ENCODE measurements at places on chromosomes 5 and 9.

GRCh38 chr5:103234239-103234975, 24.2 kb upstream of the MACIR start:
- no peaks in the 10 kb centered on the region for H3K4me1 ChIP-seq
- H3K27ac ChIP-seq, result no peak overlapping the region
- peaks cover 12% of the 10 kb centered on the region for H3K36me3 ChIP-seq
- H3K4me3 ChIP-seq, result no peak overlapping the region
- peaks cover 9% of the 10 kb centered on the region for H3K27me3 ChIP-seq
- DNase-seq, result no peak

- H3K4me1 ChIP-seq, result no peaks in the 10 kb centered on the region
- no peak overlapping the region for H3K27ac ChIP-seq
- no peaks in the 10 kb centered on the region for H3K36me3 ChIP-seq
- H3K27me3 ChIP-seq, result peaks cover 16% of the 10 kb centered on the region
- DNase-seq, result no peak
These were observed 265.2 kb downstream of the ADAMTSL1 start for GRCh38 chr9:18739127-18739526.

- H3K27me3 ChIP-seq, result no peaks in the 10 kb centered on the region
- DNase-seq, result no peak
- H3K36me3 ChIP-seq, result no peaks in the 10 kb centered on the region
- H3K4me3 ChIP-seq, result no peak overlapping the region
These were observed 15.1 kb upstream of the TNFSF15 start for GRCh38 chr9:114820776-114821501.

DNA sequence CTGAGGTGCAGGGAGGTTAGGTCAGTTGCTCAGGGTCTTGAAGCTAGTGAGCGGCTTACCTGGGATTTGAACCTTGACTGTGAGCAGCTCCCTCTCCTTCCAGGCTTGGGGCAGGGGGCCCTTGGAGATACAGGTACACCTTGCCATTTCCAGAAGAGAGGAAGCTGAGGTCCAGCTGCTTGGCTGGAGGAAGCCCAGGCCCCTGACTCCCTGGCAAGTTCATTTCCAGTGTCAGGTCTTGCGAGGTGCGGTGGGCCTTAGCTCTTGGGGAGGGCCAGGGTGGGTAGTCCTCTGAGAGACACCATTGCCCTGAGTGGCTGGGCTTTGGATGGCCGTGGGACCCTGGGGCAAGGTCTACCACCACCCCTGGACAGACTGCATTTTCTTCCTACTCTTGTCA, 9.3 kb downstream of the PPARGC1B start:
- no peak for DNase-seq
- H3K4me3 ChIP-seq, result no peak overlapping the region
- H3K27me3 ChIP-seq, result peaks cover 5% of the 10 kb centered on the region
- no peaks in the 10 kb centered on the region for H3K4me1 ChIP-seq
- no peaks in the 10 kb centered on the region for H3K36me3 ChIP-seq

- peaks cover 81% of the 10 kb centered on the region for H3K4me1 ChIP-seq
- no peaks in the 10 kb centered on the region for H3K27me3 ChIP-seq
- DNase-seq, result no peak
- H3K36me3 ChIP-seq, result peaks cover 6% of the 10 kb centered on the region
- H3K4me3 ChIP-seq, result peak overlapping the region; percentile 99
- H3K27ac ChIP-seq, result peak overlapping the region; percentile 98
These were observed 27.2 kb downstream of the ARHGAP26 start for GRCh38 chr5:142797420-142797819.

- peaks cover 5% of the 10 kb centered on the region for H3K4me1 ChIP-seq
- H3K36me3 ChIP-seq, result peaks cover 10% of the 10 kb centered on the region
- H3K27ac ChIP-seq, result no peak overlapping the region
- H3K4me3 ChIP-seq, result no peak overlapping the region
These were observed 42.4 kb downstream of the CWC27 start for GRCh38 chr5:64811050-64811640.

DNA sequence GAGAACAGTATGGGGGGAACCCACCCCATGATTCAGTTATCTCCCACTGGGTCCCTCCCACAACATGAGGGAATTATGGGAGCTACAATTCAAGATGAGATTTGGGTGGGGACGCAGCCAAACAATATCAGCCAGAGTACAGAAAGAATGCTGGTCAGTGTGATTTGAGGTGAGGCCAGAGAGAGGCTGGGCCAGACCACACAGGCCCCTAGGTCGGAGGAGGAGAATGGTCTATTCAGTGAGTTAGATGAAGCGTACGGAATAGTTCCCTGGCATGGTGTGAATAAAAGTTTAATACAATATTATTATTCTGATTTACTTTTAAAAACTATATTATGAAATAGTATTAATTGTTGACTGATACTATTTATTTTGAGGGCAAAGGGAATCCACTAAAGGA, 39.7 kb downstream of the PCSK5 start:
- H3K27me3 ChIP-seq, result peaks cover 2% of the 10 kb centered on the region
- DNase-seq, result no peak
- no peaks in the 10 kb centered on the region for H3K4me1 ChIP-seq

DNA sequence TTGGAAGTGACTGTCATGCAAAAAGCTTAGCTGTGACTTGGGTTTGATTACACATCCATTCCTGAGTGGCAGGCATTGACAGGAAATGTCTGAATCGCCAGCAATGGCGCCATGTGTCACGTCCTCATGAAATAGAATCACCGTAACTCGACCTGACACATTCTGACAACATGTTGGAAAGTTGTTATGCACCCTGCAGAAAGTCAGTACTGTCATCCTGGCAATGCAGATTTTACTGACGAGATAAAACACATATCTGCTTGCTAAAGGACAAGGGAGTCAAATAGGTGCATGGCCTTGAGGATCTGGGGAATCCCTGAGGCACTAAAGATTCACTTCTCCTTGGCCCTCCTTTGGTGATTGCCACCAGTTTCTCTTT, 344.2 kb downstream of the SPATA31D1 start:
- DNase-seq, result no peak
- H3K4me3 ChIP-seq, result no peak overlapping the region
- no peak overlapping the region for H3K27ac ChIP-seq
- no peaks in the 10 kb centered on the region for H3K4me1 ChIP-seq
- no peaks in the 10 kb centered on the region for H3K27me3 ChIP-seq
- H3K36me3 ChIP-seq, result peaks cover 7% of the 10 kb centered on the region

GRCh38 chr9:133545494-133546286, 11.2 kb downstream of the ADAMTSL2 start:
- H3K4me3 ChIP-seq, result no peak overlapping the region
- H3K36me3 ChIP-seq, result no peaks in the 10 kb centered on the region
- no peak overlapping the region for H3K27ac ChIP-seq
- no peaks in the 10 kb centered on the region for H3K4me1 ChIP-seq
- DNase-seq, result no peak

- no peak overlapping the region for H3K27ac ChIP-seq
- H3K4me3 ChIP-seq, result no peak overlapping the region
These were observed 35.1 kb downstream of the ZNF622 start for GRCh38 chr5:16430349-16431089.

DNA sequence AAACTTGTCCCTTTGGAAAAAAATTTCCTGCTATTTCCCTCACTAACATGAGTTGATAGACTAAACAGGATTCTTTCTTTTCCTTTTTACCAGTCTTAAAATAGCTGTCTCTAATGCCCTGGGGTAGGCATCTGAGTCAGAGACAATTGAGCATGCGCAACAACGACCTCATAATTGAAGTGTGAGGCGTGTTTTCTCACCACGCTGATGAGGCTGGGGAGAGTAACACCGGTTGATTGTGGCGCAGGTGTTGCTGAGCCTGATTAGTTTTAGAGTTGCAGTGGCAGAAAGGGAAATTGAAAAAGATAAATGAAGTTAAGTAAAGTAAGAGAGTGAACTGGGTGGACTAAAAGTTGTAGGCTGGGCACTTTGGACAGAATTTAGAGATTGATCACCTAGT, 213.7 kb downstream of the TLR4 start:
- H3K4me1 ChIP-seq, result peaks cover 7% of the 10 kb centered on the region
- DNase-seq, result no peak
- no peaks in the 10 kb centered on the region for H3K36me3 ChIP-seq
- H3K27ac ChIP-seq, result no peak overlapping the region
- H3K27me3 ChIP-seq, result peaks cover 7% of the 10 kb centered on the region
- H3K4me3 ChIP-seq, result no peak overlapping the region

All from natural killer cell treated with Interleukin-12 subunit alpha and Interleukin-12 subunit beta and Interleukin-15 and Interleukin-18, amount 100 ng/mL, for 72 hours (primary cell).